ENCODE measurements at places on chromosomes 7 and 10.

DNA sequence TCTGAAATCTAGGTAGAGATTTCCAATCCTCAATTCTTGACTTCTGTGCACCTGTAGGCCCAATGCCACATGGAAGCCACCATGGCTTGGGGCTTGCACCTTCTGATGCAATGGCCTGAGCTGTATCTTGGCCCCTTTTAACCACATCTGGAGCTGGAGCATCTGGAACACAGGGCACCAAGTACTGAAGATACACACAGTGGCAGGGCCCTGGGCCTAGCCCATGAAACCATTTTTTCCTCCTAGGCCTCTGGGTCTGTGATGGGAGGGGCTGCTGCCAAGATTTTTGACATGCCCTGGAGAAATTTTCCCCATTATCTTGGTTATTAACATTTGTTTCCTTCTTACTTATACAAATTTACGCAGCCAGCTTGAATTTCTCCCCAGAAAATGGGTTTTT lies 39.1 kb downstream of the GCC1 start:
- DNase-seq, result no peak

- peak; percentile 33 for DNase-seq
Observed at GRCh38 chr7:74083928-74084721, 521 bp downstream of the LIMK1 start.

GRCh38 chr10:36780158-36780557 lies 345.2 kb upstream of the ANKRD30A start:
- no peak for DNase-seq

- DNase-seq, result no peak
Observed at GRCh38 chr10:103502849-103503660, 9.6 kb downstream of the NEURL1 start.

- DNase-seq, result no peak
Observed at GRCh38 chr7:47402941-47403866, 178.7 kb downstream of the TNS3 start.

All from NCI-H526 treated with DMSO at 0.1 percent for 48 hours (cell line).